T1000 (cell line): ENCODE measurements at places on chromosomes 5 and 9.

GRCh38 chr5:142862594-142862993, 92.4 kb downstream of the ARHGAP26 start:
- no peak for DNase-seq

DNA sequence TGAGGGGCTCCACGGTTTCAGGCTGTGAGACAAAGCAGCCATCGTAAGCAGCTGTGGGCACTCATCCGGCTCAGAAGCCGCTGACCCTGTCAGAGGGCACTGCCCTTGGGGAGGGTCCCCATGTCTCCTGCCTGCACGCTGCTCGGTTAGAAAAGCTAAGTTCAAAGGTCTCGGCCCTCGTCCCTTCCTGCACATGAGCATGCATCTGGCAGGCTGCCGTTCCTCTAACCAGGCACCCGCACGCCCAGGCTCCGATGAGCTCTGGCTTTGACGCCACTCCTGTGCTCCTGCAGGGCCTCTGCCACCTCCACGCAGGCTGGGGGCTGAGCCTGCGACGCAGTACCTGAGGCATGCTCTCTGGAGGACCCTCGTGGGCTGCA, 51.3 kb downstream of the NKD2 start:
- DNase-seq: no peak

DNA sequence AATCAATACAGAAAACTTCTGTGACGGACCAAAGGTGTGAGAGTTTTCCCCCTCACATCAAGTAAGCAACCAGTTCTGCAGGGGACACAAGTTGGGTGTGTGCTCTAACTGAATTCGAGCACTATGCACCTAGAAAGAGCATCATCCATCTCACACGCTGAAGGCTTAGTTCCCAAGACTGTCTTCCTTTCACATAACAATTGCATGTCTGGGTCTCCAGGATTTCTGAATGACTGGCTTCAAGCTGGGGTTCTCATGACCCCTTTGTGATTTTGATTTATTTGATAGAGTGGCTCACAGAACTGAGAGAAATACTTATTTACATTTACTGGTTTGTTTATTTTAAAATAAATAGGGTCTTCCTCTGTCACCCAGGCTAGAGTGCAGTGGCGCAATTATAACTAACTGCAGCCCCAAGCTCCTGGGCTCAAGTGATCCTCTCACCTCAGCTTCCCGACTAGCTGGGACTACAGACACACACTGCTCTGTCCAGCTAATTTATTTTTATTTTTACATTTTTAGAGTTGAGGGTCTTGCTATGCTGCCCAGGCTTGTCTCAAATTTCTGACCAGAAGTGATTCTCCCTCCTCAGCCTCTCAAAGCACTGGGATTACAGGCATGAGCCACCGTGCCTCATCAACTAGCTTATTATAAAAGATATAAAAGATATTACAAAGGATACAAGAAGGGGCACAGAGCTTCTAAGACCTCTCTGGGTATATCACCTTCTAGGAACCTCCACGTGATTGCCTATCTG, 316.7 kb upstream of the CDH12 start:
- no peak for DNase-seq

DNA sequence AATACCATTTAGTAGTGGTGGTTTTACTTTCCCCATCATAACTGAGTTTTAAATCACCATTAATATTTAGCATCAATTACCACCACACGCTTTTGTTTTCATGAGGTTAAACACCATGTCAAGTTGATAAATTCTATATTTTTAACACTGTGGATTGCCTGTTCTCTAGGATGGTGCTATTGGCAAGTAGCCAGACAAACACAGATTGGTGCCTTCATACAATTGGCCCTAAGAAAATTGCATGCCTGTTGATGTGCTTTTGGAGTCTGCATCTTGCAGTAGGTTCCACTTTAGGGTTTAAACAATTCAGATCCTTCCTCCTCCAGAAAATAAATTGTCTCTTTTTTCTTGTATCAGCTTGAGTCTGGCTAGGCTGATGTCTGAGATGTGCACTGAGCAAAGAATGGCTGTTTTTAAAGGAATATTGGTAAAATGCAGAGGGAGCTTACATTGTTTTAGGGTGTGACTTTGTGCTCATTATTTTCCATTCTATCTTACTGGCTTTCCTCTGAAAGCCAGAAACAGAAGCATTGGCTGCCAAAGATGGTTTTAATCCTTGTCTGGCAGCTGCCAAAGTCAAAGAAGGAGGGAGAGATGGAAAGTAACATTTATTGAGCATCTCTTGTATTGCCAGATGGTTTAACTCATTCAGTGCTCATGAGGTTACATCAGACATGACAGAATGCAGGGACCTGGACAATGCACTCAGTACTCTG, 19.6 kb upstream of the MAN2A1 start:
- no peak for DNase-seq

DNA sequence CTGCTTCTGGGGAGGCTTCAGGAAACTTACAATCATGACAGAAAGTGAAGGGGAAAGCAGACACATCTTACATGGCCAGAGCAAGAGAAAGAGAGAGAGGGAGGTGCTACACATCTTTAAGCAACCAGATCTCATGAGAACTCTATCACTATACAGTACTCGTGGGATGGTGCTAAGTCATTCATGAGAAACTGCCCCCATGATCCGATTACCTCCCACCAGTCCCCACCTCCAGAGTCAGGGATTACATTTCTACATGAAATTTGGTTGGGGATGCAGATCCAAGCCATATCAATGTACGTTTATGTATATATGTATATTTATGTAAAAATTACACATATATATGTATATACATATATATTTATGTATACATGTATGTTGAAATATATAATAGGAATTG, 54.4 kb upstream of the CCDC112 start:
- no peak for DNase-seq

GRCh38 chr9:120386390-120387131, 193.4 kb downstream of the CDK5RAP2 start:
- DNase-seq: no peak

GRCh38 chr9:27572918-27573633, at the start of gene C9orf72:
Gene C9orf72 (minus strand): TSS chr9:27573481. CDS start chr9:27567120, 6,361 bp downstream.
- DNase-seq: peak; percentile 67

GRCh38 chr5:170254056-170254455, 21.3 kb downstream of the C5orf58 start:
- DNase-seq: no peak

- DNase-seq: no peak
Observed at GRCh38 chr5:35303152-35303551, 72.9 kb upstream of the PRLR start.

DNA sequence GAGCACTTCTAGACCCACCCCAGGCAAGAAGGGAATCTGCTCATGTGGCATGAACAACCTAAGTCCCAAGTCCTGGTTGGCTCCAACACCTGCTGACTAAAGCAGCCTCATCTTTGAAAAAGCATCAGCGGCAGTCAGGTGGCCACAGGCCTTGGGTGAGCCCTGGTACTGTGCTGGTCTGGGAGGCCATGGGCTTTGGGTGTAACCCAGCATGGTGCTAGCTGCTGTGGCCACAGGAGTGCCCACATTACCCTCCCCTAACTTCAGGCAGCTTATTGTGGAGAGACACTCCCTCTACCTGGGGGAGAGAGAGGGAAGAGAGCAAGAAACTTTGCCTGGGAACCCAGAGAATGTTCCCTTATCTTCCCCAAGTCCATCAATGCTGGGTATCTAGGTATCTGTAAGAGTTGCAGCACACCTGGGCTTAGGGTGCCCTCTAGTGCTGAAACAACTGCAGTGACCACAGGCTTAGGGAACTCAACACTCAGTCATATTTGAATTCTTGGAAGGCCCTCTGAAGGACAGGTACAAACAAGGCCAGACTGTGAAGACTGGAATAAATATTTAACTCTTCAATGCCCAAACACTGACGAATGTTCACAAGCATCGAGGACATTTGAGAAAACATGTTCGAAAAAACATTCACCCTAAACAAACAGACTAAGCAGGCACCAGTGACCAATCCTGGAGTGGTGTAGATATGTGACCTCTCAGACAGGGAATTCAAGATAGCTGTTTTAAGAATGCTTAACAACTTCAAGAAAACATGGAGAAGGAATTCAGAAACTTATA, 69.9 kb upstream of the OR2K2 start:
- DNase-seq: no peak

- DNase-seq: no peak
Observed at GRCh38 chr9:93916358-93916757, 38.8 kb downstream of the BARX1 start.

- no peak for DNase-seq
Observed at GRCh38 chr5:38612851-38613250, 56.4 kb upstream of the LIFR start.

DNA sequence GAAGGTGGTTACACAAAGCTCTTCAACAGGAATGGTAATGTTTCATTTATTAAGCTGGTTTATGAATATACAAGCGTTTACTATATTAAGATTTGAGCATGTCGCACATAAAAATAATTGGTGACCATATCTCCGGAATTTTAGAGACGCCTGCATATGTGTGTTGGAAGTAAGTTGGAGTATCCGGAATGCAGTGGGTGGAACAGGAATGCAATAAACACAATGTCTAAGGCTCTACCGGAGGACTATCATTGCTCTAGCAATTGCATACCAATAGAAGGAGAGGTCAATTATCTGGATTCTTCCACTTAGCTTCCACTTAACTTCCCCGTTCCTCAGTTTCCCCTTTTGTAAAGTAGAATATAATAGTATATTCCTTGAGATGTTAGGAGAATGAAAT, 1.1 kb upstream of the CEP78 start:
- DNase-seq: no peak

DNA sequence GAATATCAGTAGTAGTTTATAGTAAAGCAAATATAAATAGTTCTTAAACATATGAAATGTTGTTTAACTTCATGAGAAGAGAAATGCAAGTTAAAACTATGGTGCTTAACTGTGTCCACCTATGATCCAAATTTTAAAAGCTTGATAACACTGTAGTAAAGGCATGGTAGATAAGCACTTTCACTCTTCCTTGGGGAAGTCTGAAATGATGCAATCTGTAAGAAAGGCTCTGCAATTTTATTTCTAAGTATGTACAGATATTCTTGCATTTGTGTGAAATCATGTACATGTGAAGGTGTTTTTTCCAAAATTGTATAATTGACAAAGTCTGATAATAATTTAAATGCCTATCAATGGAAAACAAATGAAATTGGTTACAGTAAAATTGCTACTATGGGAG, 66.9 kb downstream of the SYK start:
- no peak for DNase-seq

GRCh38 chr5:10936081-10936855, 175.2 kb upstream of the DAP start:
- no peak for DNase-seq

GRCh38 chr5:147483188-147483790, 26.6 kb downstream of the DPYSL3 start:
- DNase-seq: no peak

- no peak for DNase-seq
Observed at GRCh38 chr9:76637416-76637815, 126.8 kb upstream of the PCA3 start.

GRCh38 chr5:75051217-75051751, 1.1 kb downstream of the GCNT4 start:
- DNase-seq: no peak

DNA sequence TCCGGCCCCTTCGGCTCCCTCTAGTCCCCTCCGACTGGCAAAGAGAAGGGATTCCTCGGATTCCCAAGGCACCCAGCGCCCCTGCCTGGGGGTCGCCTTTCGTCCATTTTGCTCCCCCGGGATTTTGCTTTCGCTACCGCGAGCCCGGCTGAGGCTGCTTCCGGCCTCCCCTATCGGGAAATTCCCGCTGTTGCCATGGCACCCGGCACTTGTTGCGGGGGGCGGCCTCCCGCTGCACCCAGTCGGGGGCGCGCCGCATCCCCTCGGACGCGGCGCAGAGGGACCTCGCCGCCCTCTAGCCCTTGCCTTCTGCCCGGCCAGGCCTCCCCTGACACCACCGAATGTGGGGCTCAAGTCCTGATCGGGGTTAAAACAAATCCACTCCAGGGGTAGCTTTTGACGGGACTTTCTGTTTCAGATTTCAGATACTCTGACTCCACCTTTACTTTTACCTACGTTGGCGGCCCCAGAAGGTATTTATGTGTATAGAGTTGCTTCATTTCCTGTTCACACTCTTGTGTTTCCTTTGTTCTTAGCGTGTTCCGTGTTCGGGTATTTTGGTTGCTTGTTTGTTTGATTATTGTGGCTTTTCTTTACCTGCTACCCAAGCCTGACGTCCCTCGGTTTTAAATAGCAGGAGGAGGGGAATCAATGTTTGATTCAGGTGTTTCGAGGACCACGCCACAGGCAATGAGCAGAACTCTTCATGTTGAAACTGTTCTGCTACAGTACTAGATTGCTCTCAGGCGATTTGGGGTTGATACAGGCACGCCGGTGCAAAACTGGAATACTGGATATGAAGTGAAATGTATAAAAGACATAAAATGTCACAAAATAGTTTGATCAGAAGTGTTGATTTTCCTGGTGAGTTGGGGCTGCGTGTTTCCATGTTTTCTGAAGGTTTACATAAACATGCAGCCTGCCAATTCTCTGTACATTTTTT, 1.5 kb downstream of the PARP8 start:
- peak; percentile 58 for DNase-seq

GRCh38 chr9:135555203-135555602, 6.4 kb upstream of the PAEP start:
- no peak for DNase-seq

- DNase-seq: no peak
Observed at GRCh38 chr5:50702615-50703366, 36.4 kb downstream of the PARP8 start.

DNA sequence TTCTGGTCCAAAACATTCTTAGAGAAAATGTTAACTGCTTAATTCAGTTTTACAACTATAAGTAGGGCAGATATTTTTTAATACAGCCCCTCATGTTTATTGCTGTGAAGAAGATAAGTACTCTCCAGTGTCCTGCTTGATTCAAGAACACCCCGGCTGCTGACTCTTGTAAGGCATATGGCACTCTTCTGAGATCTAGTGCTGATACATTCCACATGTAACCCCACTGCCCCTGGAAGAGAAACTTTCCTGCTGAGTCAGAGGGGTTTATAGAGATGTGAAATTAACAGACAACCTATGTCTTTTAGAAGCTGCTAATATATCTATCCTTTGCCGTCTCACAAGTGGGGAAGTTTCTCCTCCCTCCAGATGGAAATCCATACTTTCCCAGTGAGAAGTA, 1.0 kb upstream of the MINAR2 start:
- no peak for DNase-seq

DNA sequence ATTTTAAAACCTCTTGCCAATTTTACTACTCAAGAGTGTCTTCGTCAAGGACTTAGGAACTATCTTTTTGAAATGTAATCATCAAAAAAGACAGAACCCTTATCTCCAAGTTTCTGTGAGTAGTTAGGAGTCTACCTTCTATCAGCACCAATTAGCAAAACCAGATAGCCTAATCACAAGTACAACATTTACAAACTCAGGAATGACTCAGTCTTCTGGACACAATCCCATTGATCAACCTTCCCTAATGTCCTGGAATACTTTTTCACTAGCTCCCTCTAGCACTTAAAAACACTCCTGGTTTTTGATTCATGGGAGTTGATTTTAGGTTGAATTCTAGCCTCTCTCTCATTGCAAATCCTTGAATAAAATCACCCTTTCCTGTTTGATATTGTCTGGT, 680.7 kb downstream of the PRR16 start:
- no peak for DNase-seq
